ENCODE measurements at places on chromosomes 11 and 22. TPM values are rescaled to one million over a fixed set of nuclear protein-coding genes. Genes with fewer than 3 reads are reported as not detected.

The BIRC3 gene
- total RNA-seq = 4.4 TPM

The DERL3 gene
- total RNA-seq = 0.43 TPM

The TRIM22 gene
- total RNA-seq = 57.0 TPM

The C11orf65 gene
- 0.44 TPM for total RNA-seq

The CASTOR1 gene
- total RNA-seq = 6.1 TPM

The TIGD3 gene
- not detected for total RNA-seq

The ANO5 gene
- not detected for total RNA-seq

The BCR gene
- total RNA-seq = 55.8 TPM

The CD248 gene
- total RNA-seq = 123 TPM

The XKR3 gene
- total RNA-seq = not detected
